Mammary epithelial cell (primary cell): ENCODE measurements at places on chromosomes 2 and 18. TPM values are rescaled to one million over a fixed set of nuclear protein-coding genes. Genes with fewer than 3 reads are reported as not detected.

DNA sequence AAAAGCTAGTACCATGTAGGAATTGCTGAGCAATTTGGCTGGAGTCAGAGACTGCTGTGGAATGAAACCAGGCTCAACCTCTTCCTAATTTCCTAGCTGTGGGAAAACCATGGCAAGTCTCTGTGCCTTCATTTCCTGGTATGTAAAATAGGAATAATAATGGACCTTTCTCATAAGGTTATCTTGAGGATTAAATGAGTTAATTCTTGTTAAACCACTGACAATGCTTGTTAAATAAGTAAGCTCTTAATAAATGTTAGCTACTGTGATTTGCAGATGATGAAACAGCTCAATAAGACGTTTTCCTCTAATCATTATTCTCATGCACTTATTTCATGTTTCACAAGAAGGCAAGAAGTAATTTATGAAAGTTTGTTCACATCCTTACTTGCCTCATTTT, 346.7 kb downstream of the RND3 start:
- no peak for DNase-seq

DNA sequence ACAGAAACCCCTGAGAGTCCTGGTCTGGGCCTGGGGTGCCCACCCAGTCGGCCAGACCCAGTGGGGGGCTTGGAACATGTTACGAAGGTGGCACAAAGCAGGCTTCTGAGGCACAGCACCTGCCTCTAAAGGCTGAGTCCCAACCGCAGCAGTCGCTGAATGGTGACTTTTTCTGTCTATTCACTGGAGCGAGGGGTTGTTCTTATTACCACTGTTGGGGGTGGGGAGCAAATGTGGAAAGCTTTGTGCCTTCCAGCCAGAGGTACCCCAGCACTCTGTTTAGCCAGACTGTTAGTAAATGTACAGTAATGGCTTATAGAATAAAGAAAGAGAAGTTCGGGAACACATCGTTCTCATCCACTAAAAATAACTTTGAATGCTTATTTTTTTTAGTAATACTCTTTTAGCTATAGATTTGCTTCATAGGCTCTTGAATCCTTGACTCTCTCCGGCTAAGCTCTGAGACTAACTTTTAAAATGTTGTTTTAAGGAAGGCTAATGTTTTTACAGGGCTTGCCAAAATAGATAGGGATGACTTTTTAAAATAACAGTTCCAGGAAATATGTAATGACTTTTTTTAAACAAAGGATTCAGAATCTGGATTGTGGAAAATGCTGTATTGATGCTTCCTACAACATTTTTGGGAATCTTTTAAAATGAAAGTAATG, 23.4 kb upstream of the PTPN2 start:
- DNase-seq: no peak

GRCh38 chr2:85334928-85335327, 7.1 kb upstream of the TGOLN2 start:
- no peak for DNase-seq

- no peak for DNase-seq
Measured at GRCh38 chr2:9252002-9252357, 45.4 kb downstream of the ASAP2 start.

DNA sequence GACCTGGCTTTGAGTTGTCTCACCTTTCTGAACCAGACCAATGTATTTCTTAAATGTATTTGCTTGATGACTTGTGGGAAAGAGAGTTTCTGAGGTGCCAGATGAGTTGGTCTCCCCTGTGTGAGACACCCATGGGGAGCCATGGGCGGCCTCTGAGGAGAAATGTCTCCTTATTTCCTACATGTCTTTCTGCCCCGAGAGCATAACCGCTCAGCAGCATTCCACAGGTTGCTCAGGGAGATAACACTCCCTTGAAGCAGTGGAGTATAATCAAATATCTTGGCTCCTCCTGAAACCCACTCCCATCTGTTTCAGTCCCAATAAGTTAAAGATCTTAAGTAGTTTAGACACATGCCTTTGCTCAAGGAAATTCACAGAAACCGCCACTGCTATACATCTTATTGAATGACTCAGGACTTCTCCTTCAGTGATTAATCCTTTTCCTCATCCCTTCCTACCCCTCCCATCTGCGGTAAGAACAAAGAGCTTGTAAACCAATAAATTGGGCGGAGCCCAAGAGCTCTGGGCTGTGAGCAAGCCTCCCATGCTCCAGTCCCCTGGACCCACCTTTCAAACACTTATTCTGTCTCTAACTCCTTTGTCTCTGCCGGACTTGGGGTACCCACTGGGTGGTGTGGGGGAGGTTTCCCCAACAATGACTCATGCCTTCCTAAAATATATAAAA, 285.5 kb upstream of the LRRTM4 start:
- no peak for DNase-seq

DNA sequence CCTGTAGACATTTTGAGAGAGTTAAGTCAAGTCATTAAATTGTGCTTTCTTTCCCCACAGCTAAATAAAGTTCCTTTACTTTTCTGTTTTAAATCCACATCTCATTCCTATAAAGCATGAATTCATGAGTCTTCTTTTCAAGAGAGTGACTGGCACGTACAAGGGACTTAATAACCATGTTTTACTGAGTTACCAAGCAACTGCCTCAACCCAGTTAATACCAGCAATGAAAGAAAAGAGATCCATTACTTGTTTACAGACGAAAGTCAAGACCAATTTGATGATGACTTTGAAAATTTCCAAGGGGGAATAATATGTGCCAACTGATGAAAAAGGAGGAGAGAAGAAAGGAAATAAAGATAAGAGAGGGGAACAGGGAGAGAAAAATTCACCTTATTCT, 1082.5 kb upstream of the GYPC start:
- DNase-seq: no peak

- no peak for DNase-seq
Measured at GRCh38 chr2:239328351-239329191, 72.2 kb downstream of the HDAC4 start.

DNA sequence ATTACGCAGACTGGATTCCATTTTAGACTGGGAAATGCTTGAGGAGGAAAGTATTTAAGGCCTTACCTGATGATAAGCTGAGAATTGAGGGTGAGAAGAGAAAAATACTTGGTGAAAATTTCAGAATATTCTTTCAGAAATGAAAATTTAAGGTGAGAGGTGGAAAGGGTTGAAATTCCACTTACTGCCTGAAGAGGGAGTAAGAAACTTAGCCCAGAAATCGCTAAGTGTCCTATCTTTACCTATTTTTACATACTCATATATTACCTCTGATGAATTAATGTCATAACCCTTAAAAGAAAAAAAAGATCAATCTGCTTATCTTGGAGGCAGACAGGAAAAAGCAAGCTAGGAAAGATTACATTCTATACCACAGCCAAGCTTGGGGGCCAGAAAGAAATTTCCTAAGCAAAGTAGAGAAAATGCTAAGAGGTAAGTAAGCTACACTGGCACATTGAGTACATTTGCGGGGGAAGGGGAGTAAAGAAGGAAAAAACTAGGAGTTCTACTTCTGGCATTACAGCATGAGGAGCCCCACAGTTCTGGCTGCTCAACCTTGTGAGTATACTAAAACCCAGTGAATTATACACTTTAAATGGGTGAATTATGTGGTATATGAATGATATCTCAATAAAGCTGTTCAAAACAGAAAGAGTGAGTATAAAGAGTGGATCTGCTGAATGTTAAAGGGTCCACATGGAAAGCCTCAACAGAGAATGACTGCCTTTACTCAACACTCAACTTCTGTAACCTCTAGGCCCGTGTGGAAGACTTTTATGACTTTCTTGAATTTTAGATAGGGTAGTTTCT, 33.8 kb downstream of the SMC6 start:
- DNase-seq: peak; percentile 1

DNA sequence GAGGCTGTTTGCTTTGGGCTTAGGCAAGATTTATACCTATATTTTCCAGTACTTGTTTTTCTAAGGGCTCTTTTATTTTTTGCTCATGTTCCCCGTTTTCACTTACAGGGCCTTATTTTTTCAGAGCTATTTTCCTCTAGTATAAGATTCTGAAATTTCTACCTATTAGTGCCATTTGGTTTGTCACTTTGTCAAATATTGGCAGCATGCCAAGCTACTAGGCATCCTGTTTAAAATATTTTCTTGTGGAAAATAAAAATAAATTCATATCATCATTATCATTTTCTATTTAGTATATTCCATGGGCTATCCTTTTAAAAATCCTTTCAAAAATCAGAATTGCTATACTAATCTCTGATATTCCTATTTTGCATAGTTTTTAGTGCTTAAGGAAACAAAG, 64.8 kb upstream of the CHST9 start:
- DNase-seq: no peak

- no peak for DNase-seq
Measured at GRCh38 chr2:8370258-8370802, 311.5 kb upstream of the ID2 start.

DNA sequence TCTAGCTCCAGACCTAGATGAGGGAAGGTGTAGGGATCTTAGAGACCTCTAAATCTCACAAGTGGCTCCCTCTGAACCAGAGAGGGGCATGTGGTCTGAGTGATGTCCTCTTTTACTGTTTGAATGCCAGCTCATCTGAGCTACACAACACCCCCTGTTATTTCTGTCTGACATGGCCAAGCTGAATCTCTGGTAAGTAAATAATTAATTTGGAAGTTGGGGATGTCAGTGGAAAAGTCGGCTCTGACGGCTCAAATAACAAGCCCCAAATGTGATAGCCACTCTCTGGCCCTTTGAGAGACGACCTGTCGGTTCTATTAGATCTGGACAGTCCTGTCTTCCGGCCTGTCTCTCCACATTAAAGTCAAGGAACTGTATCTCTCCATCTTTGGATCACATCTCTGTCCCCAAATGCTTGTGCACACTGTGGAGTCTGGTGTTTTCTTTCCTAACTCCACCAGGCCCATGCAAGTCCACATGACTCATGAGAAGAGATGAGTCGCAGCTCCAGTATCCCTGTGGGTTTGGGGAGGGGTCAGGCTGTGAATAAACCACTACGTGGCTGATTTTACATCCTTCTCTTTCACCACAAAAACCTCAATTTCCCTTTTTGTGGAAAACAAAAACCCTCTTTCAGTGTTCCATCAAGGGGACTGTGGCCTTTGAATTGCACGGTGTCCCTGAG, 52.5 kb downstream of the SETBP1 start:
- DNase-seq: peak; percentile 93

- no peak for DNase-seq
Measured at GRCh38 chr2:222102575-222103349, 196.0 kb downstream of the PAX3 start.

DNA sequence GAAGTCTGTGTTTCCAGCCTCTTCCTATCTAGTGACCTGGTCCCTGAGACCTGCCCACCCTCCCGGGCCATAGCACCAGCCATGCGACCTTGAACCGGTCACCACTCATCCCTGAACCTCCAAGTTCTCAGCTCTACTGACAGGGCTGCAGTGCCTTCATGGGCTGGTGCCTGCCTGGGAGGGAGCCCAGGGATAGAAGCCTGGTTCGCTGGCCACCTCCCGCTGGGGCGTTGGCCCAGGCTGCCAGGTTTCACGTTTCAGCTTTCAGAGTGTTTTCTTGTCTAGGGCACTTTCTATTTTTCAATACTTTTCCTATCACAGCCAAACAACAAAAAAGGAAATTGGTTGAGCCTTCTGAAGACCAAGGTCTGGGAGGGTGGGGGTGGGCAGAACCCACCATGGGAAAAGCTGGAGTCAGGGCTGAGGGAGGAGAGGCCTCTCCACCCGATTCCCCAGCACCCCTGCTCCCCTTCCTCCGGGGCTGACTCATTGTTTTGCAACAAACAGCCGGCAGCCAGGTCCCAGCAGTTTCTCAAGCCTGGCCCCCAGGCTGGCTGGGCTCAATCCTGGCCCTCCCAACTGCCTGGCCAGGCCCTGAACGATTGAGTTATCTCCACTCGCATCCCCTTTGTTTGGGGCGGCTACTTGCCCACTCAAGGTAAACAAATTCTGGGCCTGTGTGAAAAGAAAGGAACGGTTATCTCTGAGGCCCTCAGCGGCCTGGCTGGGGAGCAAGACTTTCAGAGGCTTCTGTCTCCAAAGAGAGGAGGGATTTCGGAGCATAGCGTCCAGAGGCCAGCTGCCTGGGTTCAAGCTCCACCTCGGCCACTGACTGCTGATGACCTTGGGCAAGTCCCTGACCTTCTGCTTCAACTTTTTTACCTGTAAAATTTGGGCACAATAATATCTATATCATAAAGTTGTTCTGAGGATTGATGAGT, 47.5 kb downstream of the ZFP36L2 start:
- DNase-seq: peak; percentile 80

DNA sequence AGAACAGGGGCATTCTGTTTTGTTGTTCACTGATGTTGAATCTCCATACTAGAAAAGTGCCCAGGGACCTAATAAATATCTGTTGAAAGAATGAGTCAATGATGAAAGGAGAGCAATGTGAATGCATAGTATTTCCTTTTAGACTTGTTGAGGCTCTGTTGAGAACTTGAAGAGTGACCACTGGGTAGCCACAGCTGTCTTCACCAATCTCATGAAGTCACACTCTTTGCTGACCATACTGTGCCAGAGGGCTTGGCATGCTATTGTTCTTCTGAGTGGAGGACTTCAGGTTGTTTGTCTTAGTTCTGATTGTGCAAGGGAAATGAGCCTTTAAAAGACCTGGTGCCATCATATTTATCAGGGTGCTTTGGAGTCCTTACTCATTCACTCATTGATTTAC, 41.6 kb upstream of the NT5C1B start:
- peak; percentile 39 for DNase-seq

DNA sequence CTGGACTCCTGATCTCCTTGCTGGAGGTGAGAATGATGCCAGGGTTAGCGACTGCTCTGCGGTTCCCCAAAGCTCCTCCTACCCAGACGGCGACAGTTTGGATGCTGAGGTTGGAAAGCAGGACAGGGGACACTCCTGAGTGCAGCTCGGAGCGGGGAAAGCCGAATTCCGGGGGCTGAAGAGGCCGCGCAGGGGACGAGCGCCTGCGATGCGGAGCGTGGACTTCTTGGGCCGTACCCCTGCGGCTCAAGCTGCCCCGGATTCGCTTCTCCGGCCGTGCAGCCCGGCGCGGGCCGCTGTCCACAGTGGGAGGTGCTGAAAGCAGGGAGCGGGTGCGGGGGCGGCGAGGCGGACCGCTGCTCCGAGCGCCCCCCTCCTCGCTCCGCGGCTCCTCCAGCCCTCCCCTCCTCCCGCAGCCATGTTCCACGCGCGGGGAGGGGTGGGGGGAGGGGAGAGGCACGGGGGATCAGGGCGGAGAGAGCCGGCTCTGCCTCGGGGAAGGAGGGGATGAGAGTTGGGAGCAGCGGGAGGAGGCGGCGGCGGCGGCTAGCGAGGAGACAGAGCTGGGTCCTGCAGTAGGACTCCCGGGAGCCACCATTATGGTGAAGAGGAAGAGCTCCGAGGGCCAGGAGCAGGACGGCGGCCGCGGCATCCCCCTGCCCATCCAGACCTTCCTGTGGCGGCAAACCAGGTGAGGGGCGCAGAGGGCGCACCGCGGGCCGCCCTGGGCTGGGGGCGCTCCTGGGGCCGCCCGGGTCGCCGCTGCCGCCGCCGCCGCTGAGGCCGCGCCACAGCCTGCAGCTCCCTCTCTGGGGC, at the start of gene UNC80:
TSS of gene UNC80 (plus strand) at position 359 of the 816 bp plus-strand sequence. CDS start at position 600, 241 bp downstream.
- DNase-seq: peak; percentile 60

Gene DYNAP
- polyA plus RNA-seq: not detected

Gene AGXT
- polyA plus RNA-seq: not detected

Gene ITGB6
- 162 TPM for polyA plus RNA-seq

Gene OR6B2
- not detected for polyA plus RNA-seq

Gene TIMM21
- 57.2 TPM for polyA plus RNA-seq

Gene RAB6C
- 0.05 TPM for polyA plus RNA-seq

Gene MOGAT1
- polyA plus RNA-seq: not detected

Gene USP34
- 23.1 TPM for polyA plus RNA-seq
